ENCODE measurements at places on chromosomes 4 and X.

- no peak for DNase-seq
These were observed 206.3 kb upstream of the LCORL start for GRCh38 chr4:18227880-18228279.

DNA sequence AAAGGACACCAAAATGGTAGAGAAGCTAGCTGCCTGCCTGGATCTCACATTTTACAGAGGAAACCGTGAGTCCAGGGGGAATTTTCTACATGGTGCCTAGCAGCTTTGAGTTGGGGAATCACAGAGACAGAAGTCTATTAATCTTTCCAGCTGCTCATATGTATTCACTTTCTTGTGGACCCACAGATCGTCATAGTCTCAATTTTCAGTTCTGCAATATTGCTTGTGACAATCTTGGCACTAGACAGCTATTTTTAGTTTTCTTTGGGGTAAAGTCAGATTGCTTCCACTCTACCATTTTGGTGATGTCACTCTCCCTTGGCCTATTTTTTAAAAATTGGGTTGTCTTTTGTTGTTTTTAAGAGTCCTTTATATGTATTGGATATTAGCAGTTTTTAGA lies 233.4 kb upstream of the STK26 start:
- no peak for DNase-seq

GRCh38 chr4:101032541-101032940 lies 314.8 kb downstream of the PPP3CA start:
- no peak for DNase-seq

DNA sequence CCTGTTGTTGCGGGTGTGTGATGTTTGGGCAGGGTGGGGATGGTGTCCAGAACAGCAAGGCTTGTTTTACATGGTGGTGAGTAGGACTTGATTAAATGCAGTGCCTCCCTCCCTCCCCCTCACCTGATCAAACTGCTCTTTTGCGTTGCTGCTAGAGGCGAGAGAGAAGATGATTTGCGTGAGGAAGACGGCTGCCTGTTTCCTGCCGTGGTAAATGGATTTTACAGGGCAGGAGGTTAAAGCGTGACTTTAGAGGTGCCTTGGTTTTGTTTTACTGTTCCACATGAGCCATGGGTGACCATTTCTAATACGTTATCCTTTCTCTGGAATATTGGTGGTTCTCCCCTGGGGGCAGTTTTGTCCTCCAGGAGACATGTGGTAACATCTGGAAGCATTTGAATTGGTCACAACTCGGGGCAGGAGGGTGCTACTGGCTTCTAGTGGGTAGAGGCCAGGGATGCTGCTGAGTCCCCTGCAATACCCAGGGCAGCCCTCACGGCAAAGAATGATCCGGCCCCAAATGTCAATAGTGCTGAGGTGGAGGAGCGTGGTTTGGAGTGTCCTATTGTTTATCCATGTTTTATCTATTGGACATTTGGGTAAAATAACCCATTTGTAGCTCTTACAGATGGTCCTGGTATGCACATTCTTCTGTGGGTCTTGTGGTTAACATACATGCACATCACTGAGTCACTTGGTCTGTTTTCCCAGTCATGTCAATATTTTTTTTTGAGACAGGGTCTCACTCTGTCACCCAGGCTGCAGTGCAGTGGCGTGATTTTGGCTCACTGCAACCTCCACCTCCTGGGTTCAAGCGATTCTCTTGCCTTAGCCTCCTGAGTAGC lies 73.7 kb downstream of the SHROOM2 start:
- no peak for DNase-seq

GRCh38 chr4:85870298-85871083 lies 395.5 kb downstream of the ARHGAP24 start:
- DNase-seq, result no peak

GRCh38 chr4:25856756-25857155 lies 6.0 kb downstream of the SEL1L3 start:
- DNase-seq, result no peak

DNA sequence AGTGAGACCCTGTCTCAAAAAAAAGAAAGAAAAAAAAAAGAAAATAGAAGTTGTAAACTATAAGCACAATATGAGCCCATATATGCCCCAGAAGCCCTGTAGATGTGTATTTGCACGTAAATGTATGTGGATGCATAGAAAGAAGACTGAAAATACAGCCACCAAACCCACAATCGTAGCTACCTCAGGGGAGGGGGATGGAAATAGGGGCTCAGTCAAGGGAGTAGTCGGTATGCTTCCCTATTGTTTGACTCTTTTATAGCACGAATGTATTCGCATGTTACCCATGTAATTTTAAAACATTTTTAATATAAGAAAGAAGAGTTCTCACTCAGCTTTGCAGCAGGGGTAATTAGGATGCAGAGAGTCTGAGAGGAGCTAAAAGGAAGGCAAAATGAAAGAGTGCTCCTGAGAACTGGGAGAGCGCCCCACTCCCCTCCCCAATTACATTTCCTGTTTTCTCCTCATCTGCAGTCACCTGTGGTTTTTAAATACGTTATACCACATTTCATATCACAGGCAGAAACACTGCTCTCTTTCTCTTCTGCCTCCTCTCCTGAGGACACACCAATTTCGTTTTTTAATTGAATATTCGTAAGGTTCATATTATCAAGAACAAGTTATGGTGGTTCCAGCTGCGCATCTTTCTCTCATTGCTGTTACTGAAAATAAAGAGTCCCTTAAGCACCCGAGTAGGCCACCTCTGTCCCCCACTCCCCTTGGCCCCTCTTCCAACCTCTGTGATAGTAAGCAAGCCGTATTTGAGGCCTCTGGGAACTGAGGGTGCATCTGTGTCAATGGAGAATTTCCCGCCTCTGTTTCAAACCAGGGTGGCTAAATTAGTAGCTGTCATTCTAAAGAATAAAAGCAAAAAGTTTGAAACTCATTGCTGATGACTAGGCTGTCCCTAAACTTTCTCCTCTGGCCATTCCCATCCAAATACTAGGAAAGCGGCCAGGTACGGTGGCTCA lies 10.7 kb downstream of the SEPTIN6 start:
- DNase-seq, result peak; percentile 59

DNA sequence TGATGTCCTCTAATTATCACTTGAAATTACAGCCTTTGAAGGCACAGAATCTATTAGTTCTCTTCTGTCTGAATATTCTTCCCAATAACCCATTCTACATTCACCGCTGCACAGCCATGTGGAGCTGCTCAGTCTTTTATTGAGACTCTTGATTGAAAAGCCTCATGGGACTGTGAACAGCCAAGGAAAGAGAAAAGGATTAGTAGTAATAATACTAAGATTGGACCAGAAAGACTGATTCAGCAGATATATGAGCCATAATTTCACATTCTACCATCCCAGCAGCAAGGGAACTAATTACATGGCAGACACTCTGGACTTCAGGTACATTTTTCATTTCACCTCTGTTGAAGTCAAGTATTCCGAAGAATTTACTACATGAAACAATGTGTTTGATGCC lies 2471.7 kb downstream of the ARAP2 start:
- no peak for DNase-seq

DNA sequence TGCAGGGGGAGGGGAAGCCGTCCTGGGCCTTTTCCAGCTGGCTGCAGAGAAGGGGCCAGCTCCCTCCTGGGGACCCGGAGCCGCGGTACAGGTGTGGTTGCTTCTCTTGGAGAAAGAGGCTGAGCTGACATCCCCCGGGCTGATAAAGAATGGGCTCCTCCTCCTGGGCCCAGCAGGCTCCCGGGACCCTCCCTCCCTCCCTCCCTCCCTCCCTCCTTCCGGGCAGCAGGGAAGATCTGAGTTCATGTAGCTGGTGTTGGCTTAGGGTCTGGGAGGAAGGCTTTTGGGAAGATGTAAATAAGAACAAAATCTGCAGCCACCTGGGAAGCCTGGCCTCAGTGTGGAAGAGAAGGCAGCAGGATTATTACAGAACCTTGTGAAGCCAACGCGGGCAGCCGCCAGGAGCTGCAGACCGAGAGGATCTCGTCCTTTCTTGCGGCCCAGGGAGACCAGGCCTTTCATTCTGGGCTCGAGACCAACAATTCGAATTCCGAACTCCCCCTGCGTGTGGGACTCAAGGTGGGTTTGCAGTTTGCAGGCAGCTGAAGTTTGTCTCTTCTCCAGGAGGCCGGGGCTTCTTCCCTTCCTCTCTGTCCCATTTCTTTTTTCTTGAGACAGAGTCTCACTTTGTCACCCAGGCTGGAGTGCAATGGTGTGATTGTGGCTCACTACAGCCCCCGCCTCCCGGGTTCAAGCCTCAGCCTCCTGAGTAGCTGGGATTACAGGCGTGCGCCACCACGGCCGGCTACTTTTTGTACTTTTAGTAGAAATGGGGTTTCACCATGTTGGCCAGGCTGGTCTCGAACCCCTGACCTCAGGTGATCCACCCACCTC lies at the start of gene PLCXD1:
PLCXD1 (plus strand) TSS at position 216 of the 834 bp plus-strand sequence. CDS start 2,807 bp downstream, outside the sequence.
- DNase-seq, result peak; percentile 12

GRCh38 chr4:74656596-74656995 lies 137.7 kb downstream of the BTC start:
- DNase-seq, result no peak

DNA sequence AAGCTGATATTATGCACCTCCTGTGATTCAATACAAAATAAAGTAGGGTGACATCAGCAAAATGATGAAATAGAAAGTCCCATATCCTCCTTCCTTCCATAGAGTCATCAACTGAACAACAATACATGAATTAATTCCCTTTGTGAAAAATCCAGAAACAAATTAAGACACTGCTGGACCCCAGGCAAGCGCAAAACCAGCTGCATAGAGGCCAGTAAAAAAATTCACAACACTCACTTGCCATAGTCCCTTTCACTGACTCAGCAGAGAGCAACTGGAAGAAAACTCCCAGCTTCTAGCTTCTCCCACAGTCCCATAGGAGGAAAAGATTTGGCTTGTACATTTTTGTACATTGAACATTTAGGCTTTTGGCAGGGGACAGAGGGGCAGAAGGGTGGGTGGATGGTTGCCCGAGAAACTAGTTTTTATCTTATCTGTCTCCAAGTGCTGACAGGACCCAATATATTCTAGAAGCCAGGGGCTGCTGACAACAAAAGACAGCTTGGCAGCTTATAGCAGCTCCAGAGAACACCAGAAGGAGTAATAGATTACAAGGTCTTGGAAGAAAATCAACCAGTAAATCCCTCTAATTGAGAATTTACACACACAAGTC lies 124.6 kb downstream of the NDST3 start:
- no peak for DNase-seq

DNA sequence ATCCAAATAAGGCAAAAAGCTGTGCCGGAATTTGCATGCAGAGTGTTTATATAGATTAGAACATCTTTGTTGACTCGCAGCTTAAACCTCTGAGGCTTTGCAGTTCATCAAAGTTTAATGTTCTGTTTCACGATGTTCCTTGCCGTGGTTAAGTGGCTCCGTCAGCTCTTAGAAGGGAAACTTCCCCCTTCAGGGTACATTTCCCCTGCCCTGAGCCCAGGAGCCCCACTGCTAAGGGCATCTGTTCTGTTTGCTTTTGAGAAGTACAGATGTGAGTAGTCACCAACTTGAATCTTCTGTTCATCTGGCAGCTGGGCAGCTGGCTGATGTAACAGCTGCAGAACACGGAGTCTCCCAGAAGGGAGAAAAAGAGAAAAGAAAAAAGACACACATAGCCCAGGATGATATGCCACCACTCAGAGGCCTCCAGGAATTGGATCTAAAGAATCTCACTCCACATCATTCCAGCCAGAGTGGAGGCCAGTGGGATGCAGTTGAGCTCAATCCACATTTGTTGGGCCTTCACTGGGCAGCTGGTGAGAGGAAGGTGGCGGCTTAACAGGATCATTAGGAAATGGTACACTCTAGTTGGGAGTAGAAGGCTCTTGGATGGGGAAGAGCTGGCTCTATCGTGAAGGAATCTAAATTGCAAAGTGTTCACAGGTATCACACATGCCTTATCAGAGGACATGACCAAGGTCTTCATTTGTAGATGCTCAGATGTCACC lies 178.7 kb upstream of the RBPJ start:
- DNase-seq, result peak; percentile 33

- peak; percentile 27 for DNase-seq
These were observed 46.4 kb downstream of the PAGE2 start for GRCh38 chrX:55135171-55135570.

GRCh38 chr4:70815370-70815769 lies 24.3 kb downstream of the GRSF1 start:
- DNase-seq, result no peak

- DNase-seq, result no peak
These were observed 1800.8 kb upstream of the PCDH10 start for GRCh38 chr4:131348263-131348662.

DNA sequence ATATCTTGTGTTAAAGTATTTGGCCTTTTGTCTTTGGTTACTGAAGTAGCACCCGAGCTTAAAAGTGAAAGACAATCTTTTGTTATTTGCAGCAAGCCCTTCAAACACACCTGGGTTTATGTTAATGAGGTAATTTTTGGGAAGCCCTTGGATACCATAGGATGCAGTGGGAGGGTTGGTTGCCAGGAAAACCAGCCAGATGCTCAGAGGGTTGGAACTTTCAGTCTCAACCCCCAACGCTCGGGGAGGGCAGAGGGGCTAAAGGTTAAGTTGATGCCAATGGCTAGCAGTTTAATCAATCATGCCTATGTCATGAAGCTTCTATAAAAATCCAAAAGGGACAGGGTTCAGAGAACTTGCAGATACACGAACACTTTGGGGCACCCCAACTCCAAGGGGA lies 17.2 kb upstream of the GPR173 start:
- DNase-seq, result no peak

GRCh38 chr4:56681853-56682525 lies 893 bp upstream of the HOPX start:
- no peak for DNase-seq

DNA sequence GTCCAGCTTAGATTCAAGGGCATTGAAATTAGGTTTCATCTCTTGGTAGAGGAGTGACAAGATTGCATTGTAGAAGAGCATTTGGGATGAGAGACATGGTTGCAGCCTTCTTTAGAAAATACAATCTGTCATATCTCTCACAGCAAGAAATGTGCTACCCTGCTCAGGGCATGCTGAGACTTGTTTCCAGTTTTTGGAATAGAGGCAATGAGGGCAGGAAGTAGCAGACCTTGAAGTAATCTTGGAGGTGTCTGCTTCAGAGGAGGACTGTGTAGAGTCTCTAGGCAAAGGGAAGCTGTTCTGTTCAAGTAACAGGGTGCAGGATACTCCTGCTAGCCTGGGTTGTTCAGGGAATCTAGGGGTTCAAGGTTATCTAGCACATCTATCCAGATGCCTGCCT lies 116.1 kb upstream of the ZNF827 start:
- no peak for DNase-seq

GRCh38 chr4:73832651-73833237 lies 3.7 kb upstream of the CXCL6 start:
- DNase-seq, result no peak

- peak; percentile 68 for DNase-seq
These were observed 1.8 kb downstream of the SH3BP2 start for GRCh38 chr4:2794486-2795299.

GRCh38 chr4:89009115-89009514 lies 47.9 kb downstream of the FAM13A start:
- DNase-seq, result no peak

DNA sequence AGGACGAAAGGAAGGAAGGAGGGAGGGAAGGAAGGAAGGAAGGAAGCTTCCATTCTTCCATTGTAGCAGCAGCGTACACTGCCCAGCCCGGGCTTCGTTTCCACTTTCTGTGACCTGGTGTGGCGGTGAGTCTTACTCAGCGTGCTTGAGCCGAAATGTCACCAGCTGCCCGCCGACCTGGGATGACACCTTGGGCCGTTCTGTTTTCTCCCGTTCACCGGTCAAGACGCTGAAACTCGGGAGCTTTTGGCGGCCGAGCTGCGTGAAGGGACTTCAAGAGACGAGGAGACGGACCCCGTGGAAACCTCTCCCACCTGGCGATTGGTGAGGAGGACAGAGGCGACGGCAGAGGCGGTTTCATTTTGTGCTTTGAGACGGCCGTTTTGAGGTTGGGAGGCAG lies 47.1 kb upstream of the PPP2R3B start:
- DNase-seq, result no peak

- DNase-seq, result no peak
These were observed 38.5 kb upstream of the MED14 start for GRCh38 chrX:40773809-40774208.

Measured in CD4-positive, alpha-beta T cell treated with Interleukin-15 for 1 hour (primary cell).